ENCODE measurements at places on chromosomes 13 and 19. TPM values are rescaled to one million over a fixed set of nuclear protein-coding genes. Genes with fewer than 3 reads are reported as not detected.
A peak's percentile ranks its signal among the peaks of the same experiment; 100 is the strongest.

- DNase-seq = no peak
Observed at GRCh38 chr19:5778402-5778801, 6.1 kb downstream of the PRR22 start.

DNA sequence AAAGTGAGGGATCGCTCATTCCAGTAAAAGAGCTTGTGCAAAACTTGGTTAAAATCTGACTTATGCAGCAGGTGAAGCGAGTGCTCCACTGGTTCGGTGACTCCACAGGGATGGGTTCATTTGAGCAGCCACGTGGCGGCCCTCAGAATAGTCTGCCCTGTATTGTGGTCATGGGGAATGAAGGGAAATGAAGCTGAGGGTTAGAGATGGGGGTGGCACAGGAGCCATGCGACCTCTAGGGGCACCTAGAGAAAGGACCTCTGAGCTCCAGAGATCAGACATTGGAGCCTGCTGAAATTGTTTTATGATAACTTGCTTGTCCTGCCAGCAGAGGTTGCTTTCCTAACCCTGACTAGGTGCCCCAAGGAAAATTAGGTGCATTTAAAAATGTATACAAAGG lies 26.6 kb downstream of the CBY2 start:
- DNase-seq = peak; percentile 20

Gene DLEU7
- not detected for polyA plus RNA-seq

DNA sequence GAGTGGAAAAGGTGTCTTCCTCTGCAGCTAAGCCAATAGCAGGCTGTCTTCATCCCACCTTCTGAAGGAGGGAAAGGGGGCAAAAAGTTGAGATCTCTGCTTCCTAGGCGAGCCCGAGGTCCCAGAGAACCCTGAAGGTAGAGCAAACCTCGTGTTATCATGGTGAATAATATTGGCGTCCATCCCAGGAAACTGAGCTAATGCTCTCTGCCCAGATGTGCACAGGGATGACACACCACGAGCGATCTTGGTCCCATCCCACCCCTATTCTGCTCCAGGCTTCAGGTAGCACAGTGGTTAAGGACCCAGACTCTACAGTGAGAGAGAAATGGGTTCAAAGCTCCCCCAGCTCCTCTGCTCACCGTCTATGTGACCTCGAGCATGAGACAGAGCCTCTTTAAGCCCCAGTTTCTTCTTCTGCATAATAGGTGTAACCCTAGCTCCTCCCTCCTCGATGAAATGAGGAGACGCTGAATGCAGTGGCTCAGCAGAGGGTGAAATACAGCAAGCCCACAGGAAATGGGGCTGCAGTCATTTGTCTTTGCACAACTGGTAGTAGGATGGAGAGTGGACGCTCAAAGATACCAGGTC lies 9.9 kb upstream of the CEACAM20 start:
- DNase-seq = no peak

Gene URAD
- polyA plus RNA-seq = not detected

- DNase-seq = no peak
Observed at GRCh38 chr19:7848779-7849457, 18.9 kb downstream of the EVI5L start.
